ENCODE measurements at places on chromosomes 4 and X.

DNA sequence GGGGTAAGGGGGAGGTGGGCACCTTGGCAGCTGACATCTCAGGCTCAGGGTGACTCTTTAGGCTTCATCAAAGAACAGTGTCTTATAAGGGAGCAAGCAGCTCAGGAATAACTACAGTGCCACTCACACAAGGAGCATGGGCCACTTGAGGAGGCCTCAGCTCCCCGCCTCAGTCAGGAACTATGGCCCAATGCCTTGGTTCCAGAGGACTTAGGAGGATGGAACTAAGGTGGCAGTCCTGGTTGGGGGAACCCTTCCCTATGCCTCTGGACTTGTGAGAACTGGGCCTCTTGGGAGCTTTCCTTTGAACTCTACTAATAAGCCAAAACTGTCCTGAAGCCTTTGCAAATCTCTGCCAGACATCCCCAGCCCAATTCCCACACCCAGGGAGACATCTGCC, 160.6 kb downstream of the EFNB1 start:
- DNase-seq, result no peak

DNA sequence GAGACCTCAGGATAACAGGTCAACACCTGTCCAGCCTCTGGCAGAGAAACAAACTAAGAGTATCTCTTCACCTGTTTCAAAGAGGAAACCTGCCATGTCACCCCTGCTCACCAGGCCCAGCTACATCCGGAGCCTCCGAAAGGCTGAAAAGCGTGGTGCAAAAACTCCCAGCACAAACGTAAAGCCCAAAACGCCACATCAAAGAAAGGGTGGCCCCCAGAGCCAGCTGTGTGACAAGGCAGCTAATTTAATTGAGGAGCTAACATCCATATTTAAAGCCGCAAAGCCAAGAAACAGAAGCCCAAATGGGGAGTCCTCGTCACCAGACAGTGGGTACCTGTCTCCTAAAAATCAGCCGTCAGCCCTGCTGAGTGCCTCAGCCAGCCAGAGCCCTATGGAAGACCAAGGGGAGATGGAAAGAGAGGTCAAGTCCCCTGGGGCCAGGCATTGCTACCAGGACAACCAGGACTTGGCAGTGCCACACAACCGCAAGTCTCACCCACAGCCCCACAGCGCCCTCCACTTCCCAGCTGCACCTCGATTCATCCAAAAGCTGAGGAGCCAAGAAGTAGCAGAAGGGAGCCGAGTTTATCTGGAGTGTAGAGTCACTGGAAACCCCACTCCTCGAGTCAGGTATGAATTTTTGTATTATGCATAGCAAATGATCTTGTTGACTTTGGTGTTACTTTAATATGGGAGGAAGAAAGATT, 15.1 kb downstream of the PALLD start:
- no peak for DNase-seq

GRCh38 chr4:184347251-184348239, 126.8 kb downstream of the IRF2 start:
- peak; percentile 93 for DNase-seq

GRCh38 chr4:154490583-154491340, 837 bp downstream of the DCHS2 start:
- DNase-seq, result no peak

- DNase-seq, result no peak
Measured at GRCh38 chr4:174118171-174118570, 165.3 kb downstream of the FBXO8 start.

DNA sequence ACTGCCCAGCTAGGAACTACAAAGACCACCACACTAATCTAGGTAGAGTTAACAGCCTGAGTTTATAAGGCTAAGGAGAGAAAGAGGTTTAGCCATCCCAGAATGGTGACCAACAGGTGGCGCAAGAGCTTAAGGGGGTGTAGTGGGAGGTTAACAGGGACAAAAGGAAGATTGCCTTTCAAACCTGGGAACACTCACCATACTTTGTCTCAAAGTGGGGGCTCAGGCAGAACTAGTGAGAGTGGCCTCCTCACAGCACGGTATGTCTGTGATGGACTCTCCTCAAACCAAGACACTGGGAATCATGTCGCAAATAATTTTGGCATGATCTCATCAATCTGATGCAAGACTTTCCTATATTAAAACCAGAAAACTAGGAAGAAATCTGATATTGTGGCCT, 23.4 kb downstream of the CCNI start:
- peak; percentile 57 for DNase-seq

GRCh38 chrX:132664273-132664672, 175.4 kb upstream of the MBNL3 start:
- DNase-seq, result no peak

- no peak for DNase-seq
Measured at GRCh38 chrX:71215338-71215912, 7.6 kb upstream of the GJB1 start.

DNA sequence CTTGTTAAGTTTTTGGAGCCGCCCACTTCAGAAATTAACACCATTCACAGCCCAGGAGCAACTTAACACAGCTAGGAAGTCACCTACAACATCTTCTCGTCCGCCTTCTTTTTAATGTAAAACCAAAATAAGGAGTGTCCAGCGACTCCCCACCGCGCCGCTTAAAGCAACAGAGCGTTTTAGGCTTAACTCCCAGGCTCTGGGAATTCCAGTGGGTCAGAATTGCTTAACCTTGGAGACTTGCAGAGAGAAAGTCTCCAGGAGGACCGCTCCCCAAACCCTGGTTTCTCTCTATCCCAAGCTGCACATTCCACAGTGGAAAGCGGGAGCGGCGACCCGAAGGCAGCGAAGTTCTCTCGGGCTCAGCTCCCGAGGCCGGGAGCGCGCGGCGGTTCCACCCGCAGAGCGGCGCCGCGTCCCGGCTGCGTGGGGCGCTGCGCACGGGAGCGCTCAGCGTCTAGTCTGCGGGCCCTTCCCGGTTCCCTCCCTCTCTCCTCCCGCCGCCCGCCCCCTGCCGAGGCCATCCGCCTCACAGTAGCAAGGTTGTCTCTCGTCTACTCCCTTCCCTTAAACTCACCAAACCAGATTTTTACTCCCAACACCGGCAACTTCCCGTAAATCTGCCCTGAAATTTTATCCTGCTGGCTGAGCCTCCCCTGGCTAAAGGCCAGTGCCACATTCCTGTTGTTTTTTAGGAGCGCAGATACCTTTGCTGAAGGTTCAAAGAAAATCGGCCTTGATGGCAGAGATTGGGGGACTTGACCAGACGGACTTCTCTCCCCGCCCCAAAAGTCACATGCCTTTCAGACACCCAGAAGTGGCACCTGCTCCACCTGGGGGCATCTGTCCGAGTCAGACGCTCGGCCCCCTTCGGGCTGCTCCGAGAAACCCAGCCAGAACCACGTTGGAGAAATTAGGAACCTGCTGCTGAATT, at the start of gene RBM47:
TSS of gene RBM47 (minus strand) at position 464 of the 934 bp plus-strand sequence. CDS start 190,971 bp downstream, outside the sequence.
- DNase-seq, result peak; percentile 81

DNA sequence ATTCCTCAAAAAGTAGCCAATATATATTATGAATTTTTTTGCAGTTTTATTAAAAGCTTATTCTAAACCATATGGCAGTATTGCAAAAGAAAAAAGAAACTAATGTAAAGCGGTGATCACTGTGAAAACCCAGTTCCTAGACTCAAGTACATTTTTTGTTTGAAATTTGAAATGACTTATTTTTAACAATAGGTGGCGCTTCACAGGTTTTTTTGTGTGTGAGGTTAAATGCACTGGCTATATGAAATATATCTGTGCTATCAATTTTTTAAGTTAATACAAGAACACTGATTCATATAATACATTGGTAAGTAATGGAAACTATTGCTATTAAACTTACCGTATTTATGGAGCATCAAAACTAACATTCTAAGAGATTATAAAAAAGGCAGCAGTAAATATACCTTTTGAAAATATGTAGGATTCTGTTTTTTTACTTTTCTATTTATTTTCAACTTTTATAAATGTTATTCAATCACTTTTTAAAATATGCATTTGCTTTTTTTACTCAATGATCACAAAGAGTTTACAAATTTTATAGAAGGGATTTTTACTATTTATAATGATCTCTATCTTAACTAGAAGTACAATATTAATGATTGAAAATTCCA, 5.6 kb upstream of the SPRY1 start:
- DNase-seq, result peak; percentile 36

GRCh38 chr4:143189528-143189927, 4.8 kb downstream of the USP38 start:
- peak; percentile 28 for DNase-seq

DNA sequence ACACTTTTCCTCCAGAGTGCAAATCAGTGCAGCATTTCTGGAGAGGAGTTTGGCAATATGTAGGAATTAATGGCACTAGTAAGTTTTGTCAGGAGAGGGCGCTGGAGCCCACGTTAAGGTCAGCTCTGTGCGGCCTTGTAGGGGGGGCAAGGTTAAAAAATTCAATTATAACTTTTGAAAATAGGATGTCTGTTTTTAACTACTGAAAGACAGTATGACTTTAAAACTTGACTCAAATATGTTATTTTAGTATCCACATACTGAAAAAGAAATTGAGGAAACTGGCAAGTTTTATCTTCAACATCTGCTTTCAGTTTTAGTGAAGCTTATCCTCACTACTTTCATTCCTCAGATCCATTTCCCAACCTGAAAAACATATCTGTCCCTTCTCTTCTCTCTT, 30.9 kb upstream of the HSD17B13 start:
- peak; percentile 18 for DNase-seq

- DNase-seq, result no peak
Measured at GRCh38 chr4:163537114-163537513, 42.6 kb downstream of the TMA16 start.

GRCh38 chrX:133417364-133417763, 2.1 kb upstream of the GPC4 start:
- no peak for DNase-seq

DNA sequence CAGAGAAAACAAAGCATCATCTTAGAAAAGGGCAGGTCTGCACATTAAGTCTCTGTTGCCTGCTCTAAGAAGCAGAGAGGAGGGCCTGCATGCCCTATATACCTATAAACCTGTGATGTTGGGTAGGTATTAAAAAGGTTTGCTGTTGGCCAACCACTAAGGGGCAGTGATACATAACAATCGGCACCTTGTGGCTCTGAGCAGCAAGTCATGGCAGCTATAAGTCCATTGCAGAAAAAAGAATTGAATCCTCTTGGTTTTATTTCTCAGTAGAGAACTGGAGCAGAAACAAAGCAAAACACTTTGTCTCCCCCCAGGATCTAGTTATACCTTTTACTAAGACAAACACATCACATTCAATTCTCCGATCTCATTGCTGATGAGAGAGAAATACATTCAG, 1364.4 kb downstream of the STIM2 start:
- no peak for DNase-seq

- peak; percentile 23 for DNase-seq
Measured at GRCh38 chr4:38663090-38663800, 754 bp upstream of the KLF3 start.

- DNase-seq, result no peak
Measured at GRCh38 chr4:36301127-36301526, 19.7 kb downstream of the DTHD1 start.

- no peak for DNase-seq
Measured at GRCh38 chr4:145784036-145784435, 104.1 kb downstream of the C4orf51 start.

DNA sequence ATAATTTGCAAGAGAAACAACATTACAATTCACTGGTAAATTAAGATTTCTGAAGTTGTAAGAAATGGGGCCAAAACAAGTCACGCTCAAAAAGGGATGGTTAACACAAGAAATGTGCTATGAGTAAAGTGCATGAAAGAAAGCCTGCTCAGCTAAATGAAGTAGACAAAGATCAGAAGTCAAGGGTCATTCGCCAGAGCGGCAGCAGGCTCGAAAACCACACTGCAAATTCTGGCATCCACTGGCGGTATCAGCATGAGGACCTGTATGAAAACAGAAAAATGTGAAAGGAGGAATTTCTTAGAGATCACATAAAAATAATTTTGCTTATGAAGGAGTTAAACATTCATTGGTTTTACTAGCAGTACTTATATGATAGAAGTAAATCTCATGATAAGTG, 49.6 kb downstream of the FBXL5 start:
- no peak for DNase-seq

GRCh38 chrX:71618303-71618721, at the start of gene CXCR3:
Gene CXCR3 (minus strand): TSS chrX:71618511. CDS start chrX:71618449, 62 bp downstream.
- peak; percentile 29 for DNase-seq

DNA sequence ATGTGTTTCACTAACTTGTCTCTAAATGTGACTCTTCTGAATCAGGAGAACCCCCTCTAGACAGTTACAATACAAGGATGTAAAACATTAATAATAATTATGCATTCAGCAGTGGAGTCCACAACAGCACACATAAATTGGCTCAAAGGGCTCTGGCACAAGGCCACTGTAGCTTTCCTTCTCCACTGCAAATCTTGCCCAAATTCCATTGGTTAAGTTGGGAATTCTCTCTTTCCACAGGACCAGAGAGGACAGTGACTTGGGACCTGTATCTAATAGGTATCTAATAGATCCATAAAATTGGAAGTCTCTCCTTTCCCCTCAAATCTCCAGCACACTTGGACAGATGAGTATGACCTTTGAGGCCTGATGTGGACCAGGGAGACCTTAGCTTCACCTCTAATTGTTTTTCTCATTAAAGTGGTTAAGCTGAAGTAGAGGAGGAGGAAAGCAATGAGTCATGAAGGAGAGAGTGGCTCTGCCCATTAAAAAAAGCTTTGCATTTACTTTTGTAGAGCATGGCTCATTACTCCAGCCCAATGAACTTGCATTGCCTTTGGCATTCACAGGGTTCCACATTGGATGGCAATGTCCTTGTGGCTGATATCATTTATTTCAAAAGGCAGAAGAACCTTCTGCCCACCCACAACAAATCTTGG, 72.3 kb upstream of the SH3RF1 start:
- no peak for DNase-seq

- no peak for DNase-seq
Measured at GRCh38 chrX:64093761-64094160, 111.7 kb downstream of the AMER1 start.

DNA sequence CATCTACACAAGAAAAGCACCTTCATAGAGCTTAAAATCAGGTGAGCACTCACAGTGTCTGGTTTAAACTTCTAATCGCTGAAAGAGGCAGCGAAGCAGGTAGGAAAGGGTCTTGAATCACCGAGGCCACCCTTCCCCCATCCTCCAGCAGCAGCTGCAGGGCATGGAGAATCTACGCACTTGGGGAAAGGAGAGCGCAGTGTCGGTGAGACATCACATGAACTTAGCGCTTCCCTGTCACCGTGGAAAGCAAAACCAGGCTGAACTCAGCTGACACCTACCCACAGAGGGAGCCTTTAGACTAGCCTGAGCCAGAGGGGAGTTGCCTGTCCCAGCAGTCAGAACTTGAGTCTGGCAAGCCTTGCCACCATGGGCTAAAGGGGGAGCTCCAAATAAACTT, 197.2 kb upstream of the ZFP42 start:
- DNase-seq, result no peak

DNA sequence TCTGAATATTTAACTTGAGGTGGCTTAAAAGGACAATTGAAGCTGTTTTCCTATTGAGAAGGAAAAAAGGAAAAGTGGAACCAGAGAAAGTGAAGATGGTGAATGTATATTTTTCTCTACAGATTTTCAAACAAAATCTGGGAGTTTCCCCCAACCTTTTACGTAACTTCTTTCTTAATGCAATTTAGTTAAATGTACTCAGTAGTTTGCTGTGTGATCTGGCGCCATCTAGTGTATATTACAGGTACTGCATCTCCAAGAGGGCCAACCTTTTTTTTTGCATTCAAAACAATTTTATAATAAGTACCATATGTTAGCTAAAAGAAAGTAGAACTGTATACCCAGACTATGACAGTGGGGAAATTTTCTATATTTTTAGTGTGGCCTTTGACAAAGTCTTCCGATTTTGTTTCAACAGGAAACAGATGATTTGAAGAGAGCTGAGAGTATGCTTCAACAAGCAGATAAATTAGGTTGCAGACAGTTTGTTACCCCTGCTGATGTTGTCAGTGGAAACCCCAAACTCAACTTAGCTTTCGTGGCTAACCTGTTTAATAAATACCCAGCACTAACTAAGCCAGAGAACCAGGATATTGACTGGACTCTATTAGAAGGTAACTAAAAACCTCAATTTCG, 82.0 kb downstream of the PLS3 start:
- peak; percentile 57 for DNase-seq
